ENCODE measurements at places on chromosomes 12 and 14.

DNA sequence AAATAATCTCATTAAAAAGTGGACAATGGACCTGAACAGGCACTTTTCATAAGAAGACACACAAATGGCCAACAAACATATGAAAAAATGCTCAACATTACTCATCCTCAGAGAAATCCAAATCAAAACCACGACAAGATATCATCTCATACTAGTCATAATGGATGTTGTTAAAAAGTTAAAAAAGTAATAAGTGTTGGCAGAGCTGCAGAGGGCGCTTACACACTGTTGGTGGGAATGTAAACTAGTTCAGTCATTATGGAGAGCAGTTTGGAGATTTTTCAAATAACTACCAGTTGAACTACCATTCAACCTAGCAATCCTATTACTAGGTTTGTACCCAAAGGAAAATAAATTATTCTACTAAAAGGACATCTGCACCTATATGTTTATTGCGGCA is 47.2 kb downstream of the FOXG1 start:
- no peak for DNase-seq

DNA sequence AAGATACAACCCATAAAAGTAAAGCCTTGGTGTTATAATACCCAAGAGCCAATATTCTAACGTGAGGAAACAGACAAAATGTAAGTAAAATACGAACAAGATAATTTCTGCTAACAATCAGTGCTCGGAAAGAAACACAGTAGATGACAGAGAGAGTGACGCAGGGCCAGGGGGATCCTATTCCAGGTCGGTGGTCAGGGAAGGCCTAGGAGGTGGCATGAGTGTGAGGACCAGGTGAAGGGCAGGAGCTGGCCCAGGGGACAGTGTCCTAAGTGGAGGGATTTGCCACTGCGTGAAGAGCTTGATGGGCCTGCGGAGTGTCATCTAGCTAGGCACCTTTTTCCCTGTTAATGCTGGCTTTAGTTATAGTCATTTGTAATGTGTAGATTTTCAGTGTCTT is 35.3 kb downstream of the ETV6 start:
- DNase-seq, result no peak

DNA sequence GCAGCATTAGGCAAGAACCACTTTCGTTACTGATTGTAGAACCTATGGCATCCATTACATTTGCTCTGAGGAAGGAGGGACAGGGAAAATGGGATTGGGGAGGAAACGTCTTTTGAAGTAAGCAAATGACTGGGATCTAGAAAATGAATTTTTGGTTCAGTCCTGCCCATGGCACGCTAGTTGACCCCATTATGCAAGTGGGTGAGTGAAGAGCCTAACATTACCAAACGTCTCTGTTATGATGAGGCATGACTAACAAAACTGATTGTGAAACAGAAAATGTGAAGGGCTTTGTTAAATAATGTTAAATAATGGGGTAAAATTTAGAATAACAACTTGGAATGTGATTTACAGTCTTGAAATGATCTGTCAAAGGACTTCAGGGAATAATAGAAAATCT is 38.9 kb downstream of the CPSF2 start:
- peak; percentile 56 for DNase-seq

DNA sequence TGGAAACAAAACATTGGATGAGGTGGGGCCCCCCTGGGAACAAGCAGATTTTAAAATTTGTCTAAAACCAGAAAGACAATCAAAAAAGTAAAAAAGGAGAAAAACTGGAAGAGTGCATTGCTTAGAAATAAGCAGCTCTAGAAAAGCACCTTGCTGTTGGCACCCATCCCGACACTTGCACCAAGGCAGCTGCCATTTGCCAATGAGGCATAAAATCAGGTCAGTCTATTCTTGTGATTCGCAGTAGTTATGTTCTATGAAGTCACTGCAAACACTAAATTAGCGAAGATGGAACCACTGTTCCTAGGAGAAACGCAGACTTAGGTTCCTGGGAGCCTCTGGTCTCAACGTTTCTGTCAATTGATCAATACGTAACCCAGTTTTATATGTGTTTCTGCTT is 16.2 kb downstream of the VPS33A start:
- no peak for DNase-seq

- no peak for DNase-seq
Observed at GRCh38 chr14:101581806-101582205, 20.5 kb downstream of the DIO3 start.

GRCh38 chr12:49058366-49059044 is 2.1 kb downstream of the KMT2D start:
- DNase-seq, result no peak

GRCh38 chr14:24171422-24172260 is at the start of gene REC8:
Gene REC8, plus strand, starts transcription at chr14:24172080. Its CDS starts 473 bp downstream, at chr14:24172553.
- DNase-seq, result peak; percentile 70

DNA sequence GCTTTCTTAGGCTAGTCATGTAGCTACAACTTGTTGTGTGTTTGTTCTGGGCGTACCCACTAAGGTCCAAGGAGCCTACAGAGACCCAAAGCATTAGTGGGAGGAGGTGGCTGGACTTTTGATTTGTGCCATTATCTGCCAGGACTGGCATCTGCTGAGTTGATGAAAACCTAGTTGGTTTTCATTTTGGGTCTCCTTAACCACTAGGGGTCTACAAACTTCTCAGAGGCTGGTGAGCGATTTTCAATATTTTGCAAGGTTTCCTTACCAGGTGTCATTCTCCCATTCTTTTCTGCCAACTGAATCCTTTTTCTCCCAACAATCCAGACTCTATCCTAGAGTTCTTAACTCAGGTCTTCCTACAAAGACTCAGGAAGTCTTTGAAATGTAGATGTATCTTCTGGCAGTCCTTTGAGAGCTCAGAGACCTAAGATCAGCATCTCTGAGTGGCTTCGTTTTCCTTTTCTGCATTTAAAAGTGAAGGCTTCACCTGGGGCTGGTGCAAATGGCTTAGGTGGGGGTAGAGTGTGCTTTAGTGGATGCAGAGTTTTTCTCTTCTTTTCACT is 150.0 kb upstream of the RMST start:
- DNase-seq, result no peak

- DNase-seq, result no peak
Observed at GRCh38 chr12:85865890-85866289, 8.2 kb upstream of the NTS start.

- no peak for DNase-seq
Observed at GRCh38 chr12:54941659-54942058, 42.9 kb downstream of the TESPA1 start.

GRCh38 chr12:16568873-16569272 is 37.1 kb downstream of the LMO3 start:
- no peak for DNase-seq

GRCh38 chr14:99516871-99517642 is 35.8 kb downstream of the CCNK start:
- no peak for DNase-seq

- DNase-seq, result no peak
Observed at GRCh38 chr14:31854508-31855075, 222.5 kb upstream of the ARHGAP5 start.

GRCh38 chr12:132319359-132319950 is 9.9 kb downstream of the GALNT9 start:
- no peak for DNase-seq

GRCh38 chr14:31159682-31160296 is 47.8 kb downstream of the HECTD1 start:
- no peak for DNase-seq

DNA sequence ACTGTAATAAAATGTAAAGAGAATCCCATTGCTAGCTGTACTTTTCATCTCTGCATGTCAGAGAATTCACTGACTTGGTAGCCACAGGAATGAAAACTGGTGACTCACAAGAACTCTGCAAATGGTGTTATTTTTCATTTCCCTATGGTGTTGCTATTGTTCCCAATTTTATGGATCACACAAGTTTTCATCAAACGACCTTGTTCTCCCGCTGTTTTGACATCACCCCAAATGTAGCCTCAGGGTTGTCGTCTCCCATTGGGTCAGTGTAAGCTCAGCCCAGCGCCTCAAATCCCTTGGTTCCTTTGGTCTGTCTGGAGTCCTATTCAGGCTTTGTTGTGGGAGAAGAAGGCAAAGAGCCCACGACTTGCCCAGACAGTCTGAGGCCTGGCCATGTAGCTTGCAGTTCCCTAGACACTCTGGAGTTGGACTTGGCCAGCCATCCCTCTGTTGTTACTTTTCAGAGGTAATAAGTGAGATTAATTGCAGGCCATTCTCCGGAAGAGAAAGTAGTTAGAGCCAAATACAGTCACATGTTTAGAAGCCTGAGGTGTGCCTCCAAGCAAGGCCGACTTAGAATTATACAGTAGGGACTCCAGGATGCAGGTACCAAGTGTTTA is 159.2 kb downstream of the TGFB3 start:
- peak; percentile 66 for DNase-seq

DNA sequence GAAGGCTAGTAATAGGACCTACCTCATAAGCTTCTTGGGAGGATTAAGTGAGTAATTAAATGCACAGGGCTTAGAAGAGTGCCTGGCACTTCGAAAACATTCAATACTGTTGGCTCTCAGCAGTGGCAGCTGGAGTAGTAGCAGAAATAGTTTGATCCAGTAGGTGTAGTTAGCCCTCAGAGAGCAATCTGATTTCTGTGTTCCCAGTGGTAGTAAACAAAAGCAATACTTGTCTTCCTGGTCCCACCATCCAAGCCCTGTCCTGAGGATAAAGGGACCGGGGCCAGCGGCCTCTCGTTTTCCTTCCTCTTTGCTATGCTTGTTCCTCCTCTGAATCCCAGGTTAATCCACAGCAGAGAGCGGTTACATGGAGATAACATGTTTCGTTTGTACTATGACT is 131.6 kb downstream of the SAMD4A start:
- no peak for DNase-seq

GRCh38 chr14:77139540-77140358 is 1.8 kb downstream of the ZDHHC22 start:
- no peak for DNase-seq

DNA sequence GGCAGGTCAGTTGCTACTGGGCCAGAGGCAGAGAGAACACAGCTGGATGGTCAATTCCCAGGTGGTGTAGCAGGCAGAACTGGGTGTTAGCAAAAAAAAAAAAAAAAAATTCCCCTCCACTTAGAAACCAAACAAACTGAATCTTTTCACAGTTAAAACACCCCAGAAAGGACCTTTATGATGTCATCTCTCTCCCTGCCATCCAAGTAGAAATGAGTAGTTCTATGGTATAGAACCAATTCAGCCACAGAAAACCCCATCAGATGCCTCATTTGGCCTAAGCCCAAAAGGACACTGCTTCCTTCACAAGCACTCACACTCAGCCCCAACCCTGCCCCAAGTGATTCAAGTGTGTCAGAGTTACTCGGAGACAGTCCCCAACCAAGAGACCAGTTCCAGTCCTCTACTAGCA is 230.8 kb downstream of the DPF3 start:
- DNase-seq, result no peak

- DNase-seq, result peak; percentile 97
Observed at GRCh38 chr14:61184112-61184511, 97.0 kb downstream of the TMEM30B start.
